ENCODE measurements at places on chromosomes 11 and 22.

GRCh38 chr22:28111501-28112189 is 192.6 kb upstream of the PITPNB start:
- no peak for DNase-seq

- DNase-seq, result no peak
Measured at GRCh38 chr11:19580646-19581045, 132.0 kb upstream of the NAV2 start.

DNA sequence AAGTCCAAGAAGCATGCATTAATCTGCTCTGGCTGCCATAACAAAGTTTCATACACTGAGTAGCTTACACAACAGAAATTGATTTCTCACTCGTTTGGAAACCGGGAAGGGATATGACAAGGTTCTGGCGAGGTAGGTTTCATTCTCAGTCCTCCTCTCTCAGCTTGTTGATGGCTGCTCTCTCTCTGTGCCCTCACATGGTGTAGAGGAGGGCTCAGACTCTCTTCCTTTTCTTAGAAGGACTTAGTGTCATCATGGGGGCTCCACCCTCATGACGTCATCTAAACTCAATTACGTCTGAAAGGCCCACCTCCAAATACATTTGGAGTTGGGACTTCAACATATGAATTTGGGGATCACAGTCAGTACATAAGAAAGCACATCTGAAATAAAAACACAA is 18.6 kb downstream of the GLYATL1 start:
- no peak for DNase-seq

- DNase-seq, result no peak
Measured at GRCh38 chr22:17910561-17911311, 113.6 kb downstream of the MICAL3 start.

GRCh38 chr22:37831472-37831871 is 8.3 kb downstream of the GALR3 start:
- no peak for DNase-seq

DNA sequence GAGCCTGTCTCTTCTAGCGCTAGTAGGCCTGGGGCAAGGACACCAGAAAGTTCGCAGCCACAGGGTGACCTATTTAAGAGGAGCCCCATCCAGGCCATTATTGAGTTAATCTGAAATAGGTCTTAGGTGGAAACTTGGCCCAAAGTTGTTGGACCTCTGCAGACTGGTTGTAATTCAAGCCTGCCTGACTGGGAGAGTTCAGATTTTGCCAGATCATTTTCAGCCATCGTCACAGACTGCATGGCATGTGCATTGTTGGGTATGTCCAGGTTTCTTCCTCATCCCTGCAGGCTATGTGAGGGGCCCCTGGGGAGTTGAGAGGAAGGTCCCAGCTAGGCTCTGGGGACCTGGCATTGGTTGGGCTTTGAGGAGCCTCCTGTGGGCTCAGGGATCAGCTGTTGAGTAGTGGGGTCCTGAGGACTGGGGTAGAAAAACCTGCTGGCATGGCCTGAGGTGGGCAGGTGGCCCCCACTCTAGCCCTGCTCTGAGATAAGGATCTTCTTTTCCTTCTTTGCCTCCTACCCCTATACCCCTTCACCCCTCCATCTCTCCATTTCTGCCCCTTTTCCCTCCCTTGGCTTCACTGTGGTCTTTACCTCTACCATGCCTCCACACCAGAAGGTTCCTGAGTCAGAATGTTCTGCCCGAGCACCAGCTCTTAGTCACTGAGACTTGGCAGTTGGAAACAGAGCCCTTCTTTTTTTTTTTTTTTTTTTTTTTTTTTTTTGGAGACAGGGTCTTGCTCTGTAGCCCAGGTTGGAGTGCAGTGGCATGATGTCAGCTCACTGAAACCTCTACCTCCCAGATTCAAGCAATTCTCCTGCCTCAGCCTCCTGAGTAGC is 112.7 kb downstream of the MORC2 start:
- no peak for DNase-seq

GRCh38 chr11:70637949-70638583 is 239.7 kb downstream of the CTTN start:
- DNase-seq, result no peak

GRCh38 chr11:22688914-22689313 is 22.5 kb downstream of the GAS2 start:
- DNase-seq, result no peak

GRCh38 chr11:107337917-107338316 is 119.7 kb downstream of the CWF19L2 start:
- no peak for DNase-seq

GRCh38 chr11:35153280-35153679 is 14.3 kb downstream of the CD44 start:
- DNase-seq, result no peak

DNA sequence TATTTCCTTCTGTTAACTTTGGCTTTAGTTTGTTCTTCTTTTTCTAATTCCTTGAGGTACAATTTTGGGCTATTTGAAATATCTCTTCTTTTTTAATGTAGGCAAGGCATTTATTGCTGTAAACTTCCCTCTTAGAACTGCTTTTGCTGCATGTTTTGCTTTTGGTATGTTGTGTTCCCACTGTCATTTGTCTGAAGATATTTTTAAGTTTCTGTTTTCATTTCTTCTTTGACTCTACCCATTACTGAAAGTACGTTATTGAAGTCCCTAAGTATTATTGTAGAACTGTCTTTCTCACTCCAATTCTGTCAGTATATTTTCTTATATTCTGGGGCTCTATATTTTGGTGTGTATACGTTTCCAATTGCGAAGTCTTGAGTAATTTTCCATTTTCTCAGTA is 77.9 kb downstream of the KCNQ1OT1 start:
- DNase-seq, result no peak

DNA sequence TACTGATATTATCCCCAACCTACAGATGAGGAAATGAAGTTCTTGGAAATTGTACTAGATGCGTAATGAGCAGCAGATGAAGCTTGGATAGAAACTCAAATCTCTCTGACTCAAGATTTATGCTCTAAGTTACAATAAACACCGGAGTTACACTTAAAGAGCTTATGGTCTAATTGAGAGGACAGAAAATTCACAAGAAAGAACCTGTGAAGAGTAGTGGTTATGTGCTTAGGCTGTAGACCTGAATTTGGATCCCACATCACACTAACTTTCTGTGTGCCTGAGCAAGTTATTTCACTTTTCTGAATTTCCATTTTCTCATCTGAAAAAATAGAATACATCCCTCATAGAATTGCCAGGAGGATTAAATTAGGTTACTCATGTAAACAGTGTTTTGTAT is 58.5 kb downstream of the FLI1 start:
- DNase-seq, result no peak

DNA sequence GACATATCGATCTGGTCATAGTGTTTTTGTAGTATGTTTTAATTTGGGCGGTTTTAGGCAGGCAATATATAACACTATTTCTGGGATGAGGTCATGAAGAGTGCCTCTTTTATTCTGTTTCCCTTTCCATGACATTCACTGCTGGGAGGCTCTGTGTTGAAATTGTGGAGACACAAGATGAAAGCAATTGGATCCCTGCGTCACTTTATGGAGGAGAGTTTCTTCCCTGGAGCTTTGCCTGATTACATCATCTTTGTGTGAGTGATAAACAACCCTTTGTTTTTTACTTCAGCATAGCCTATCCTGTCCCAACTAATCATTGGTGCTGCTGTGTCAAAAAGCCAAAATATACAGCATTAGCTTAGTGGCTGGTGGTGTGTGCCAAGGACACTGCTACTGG is 48.6 kb downstream of the PARVG start:
- DNase-seq, result no peak

DNA sequence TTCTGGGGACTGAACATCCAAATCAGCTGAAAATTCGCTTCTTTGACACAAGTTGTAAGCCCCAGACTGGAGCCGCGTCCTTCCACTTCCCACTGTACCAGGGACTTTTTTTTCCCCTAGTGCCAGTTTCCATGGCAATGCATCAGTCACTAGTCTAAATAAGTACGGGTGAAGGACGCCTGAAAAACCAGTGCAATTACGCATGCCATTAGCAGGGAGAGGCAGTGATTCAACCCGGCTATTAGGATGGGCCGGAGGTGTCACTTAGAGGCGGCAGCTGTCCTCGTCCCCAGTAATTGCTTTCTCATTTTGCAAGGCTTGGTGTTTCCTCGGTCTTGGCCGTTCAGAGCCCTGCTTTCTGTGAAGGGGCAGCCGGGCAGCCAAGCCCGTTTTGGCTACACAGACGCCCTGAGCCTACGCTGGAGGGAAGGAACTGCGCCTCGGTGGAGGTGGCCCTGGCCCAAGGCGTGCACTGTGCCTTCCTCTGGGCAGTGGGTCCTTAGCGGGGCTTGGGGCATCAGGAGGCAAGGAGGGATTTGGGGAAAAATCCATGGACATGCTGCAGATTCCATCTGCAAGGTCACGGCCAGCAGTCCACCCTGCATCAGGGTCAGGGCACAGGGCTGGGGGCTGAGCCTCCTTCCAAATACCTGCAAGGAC is 319.7 kb downstream of the CTTN start:
- no peak for DNase-seq

DNA sequence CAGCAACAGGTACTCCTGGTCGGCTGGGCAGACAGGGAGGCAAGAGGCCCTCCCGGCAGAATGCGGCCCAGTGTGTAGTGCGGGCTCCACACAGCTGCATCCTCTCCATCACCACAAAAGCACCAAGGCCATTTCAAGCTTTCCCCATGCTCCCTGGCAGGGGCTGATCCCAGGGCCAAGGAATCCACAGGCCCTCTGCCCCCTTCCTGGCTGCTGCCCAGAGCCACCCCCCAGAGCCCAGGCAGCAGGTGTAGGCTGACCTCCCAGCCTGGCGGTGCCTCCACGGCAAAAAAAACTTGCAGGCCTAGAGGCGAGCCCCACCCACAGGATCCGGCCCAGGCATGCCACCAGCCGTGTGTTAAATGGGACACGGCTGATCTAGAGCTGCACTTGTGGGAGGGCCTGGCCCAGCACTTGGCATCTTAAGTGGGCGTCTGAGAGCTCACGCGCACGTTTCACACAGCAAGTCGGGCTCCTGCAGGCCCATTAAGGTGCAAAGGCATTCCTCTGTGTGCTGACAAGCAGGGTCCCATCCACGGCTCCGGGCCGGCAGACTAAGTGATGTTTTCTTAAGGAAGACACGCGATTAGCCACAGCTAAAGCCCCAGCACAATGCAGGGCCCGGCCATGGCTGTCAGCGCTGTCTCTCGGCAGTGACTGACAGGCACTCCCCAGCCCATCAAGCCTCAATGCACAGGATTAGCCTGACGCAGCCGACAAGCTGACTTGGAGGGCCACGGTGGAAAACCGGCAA is 19.8 kb upstream of the GNB1L start:
- DNase-seq, result no peak

DNA sequence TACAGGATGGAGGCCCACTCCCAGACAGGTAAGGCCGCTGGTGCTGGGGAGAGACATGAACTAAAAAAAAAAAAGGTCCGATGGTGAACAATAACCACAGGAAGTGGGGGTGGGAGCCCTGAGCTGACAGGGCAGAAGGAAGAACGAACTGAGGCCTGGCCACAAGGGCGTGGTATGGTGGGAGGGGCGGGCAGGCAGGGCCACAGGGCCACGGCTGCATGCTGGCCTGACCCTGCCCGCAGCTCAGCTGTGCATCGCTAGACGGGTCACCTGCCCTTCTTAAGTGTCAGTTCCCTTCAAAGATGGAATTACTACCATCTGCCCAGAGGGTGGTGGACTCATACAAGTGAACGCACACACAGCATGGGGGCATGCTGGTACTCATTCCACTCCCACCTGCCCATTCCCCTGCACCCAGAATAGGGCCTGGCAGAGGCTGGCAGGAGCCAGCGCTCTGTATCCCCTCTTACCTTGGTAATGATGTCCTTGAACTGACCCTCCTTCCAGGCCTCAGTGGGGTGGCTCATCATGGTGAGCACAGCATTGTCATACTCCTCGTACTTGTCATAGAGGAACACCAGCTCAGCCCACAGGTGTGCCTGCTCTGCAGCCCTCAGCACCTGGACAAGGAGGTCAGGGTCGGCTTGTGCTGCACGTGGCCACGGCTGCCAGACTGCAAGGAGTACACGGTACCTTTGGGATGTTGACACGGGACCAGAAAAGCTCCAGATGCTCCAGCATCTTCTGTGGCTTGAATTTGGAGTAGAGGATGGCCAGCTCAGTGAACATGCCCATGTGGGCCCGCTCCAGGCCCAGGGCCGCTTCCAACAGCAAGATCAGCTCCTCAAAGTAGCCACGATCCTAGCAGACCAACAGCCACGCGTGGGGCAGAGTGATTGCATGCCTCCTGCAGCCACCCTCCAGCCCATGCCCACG is 17.5 kb upstream of the SLC25A1 start:
- DNase-seq, result no peak

DNA sequence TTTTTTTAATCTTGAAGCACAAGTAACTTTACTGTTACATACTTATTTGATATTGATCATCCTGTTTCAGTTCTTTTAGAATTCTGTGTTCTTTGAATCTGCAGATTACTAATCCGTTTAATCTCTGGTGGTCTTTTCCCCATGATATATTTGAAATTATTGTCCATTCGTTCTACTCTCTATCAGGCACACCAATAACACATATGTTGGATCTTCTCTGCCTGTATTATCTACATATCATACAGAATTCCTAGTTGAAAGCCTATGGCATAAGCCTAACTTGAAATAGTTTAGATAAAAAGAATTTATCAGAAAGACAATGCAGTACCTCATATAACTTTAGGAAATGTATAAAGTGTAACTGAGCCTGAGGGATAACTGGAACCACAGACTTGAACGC is 32.6 kb downstream of the STK33 start:
- DNase-seq, result no peak

DNA sequence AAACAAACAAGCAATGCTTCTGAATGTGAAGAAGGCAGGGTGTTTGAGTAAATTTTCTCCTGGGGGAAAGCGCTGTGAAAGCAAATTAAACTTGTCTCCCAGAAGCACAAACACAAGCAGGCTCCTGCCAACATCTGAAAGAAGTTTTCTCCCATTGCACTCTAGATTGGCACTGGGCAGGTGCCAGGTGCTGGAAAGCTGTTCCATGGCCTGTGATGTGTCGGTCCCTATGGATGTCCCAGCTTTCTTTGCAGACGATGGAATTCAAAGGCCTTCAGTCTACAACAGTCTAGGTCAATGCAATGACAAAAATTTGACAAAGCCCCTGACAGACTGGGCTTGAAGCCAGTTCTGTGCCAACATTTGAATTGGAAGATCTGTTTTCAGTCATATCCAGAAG is 246.1 kb upstream of the NARS2 start:
- DNase-seq, result no peak

- DNase-seq, result no peak
Measured at GRCh38 chr11:128116885-128117284, 470.5 kb downstream of the ETS1 start.

- no peak for DNase-seq
Measured at GRCh38 chr22:26385164-26385563, 43.9 kb upstream of the ASPHD2 start.

- no peak for DNase-seq
Measured at GRCh38 chr11:61636676-61637075, 43.5 kb upstream of the DAGLA start.

DNA sequence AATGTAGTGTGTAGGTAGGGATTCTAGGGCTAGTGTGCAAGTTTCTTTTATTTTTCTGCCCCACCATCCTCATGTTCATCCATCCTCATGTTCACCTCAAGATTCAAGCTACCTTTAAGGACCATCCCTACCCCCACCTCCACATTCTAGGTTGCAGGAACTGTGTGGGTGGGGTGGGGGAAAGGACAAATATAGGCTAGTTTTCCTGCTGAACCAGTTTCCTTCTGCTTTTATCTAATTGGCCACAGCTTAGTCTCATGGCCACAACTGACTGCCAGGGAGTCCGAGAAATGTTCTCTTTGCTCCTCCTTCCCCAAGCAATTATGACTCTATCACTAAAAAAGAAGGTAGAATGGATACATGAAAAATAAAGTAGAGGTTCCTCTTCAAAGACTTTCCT is 179.0 kb upstream of the LARGE1 start:
- DNase-seq, result no peak
